ENCODE measurements at places on chromosomes 6 and 20.

GRCh38 chr6:32622545-32623401 is 14.4 kb upstream of the HLA-DQA1 start:
- no peaks in the 10 kb centered on the region for H3K27me3 ChIP-seq
- H3K4me3 ChIP-seq, result peak overlapping the region; percentile 21
- peak; percentile 50 for DNase-seq
- peaks cover 53% of the 10 kb centered on the region for H3K4me1 ChIP-seq

DNA sequence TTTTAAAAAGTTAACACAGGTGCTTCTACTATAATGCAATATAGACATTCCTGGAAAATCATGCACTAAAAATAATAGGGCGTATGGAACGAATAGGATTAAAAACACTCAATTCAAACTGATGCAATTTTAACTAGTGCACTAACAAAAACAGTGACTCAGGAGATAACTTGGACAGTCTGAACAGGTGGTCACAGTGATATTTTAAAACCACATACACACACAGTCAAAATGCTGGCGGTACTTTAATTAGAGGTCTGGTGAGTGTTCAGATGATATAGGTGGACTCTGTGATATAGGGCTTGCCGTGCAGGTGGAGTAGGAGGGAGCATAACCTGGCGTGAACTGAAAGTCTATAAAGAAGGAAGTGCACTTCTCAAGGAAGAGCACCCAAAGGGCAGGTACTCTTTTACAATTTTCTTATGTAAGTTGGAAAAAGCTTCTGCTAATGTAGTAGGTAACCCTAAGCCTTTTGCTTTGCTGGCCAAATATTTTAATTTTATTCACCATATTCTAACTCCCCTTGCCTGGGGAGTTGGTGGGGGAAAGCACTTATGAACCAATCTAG is 41.9 kb upstream of the PLN start:
- H3K4me1 ChIP-seq, result peaks cover 12% of the 10 kb centered on the region
- H3K27me3 ChIP-seq, result no peaks in the 10 kb centered on the region
- DNase-seq, result no peak
- H3K36me3 ChIP-seq, result peaks cover 54% of the 10 kb centered on the region
- no peak overlapping the region for H3K4me3 ChIP-seq

DNA sequence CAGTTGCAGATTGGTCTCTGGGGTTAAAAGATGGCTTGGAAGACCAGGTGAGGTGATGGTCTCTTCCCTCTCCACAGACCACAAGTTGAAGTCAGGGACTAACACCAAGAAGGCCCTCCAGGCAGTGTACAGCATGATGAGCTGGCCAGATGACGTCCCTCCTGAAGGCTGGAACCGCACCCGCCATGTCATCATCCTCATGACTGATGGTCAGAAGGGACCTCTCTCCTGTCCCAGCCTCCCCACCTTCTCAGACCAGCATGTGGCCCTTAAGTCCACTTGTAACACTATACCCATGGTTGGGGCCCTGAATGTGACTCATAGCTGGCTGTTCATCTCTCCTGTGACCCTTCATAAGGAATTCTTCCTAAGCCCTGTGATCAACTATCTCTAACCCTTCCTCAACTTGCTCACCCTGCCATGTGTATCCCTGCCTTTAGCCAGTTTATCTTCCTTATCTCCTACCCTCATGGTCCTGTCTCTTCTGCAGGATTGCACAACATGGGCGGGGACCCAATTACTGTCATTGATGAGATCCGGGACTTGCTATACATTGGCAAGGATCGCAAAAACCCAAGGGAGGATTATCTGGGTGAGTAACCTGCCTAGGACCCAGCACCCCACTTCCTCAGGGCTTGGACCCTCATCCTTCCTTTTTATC is 3.0 kb downstream of the CFB start:
- H3K36me3 ChIP-seq, result peaks cover 34% of the 10 kb centered on the region
- no peak for DNase-seq
- H3K4me3 ChIP-seq, result no peak overlapping the region
- peaks cover 8% of the 10 kb centered on the region for H3K27me3 ChIP-seq

DNA sequence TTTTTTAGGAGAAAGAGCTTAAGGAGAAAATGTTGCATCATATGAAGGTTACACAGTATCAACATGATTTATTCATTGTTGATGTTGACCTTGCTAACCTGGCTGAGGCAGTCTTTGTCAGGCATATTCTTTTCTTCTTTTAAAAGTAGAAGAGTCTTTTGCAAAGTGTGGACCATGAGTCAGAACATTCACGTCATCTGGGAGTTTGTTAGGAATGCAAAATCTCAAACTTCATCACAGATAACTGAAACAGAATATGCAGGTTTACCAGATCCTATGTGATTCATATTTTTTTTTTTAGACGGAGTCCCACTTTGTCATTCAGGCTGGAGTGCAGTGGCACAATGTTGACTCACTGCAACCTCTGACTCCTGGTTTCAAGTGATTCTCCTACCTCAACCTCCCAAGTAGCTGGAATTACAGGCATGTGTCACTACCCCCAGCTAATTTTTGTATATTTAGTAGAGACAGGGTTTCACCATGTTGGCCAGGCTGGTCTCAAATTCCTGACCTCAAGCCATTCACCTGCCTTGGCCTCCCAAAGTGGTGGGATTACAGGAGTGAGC is 530.4 kb upstream of the BTBD3 start:
- no peaks in the 10 kb centered on the region for H3K36me3 ChIP-seq
- no peak for DNase-seq
- no peaks in the 10 kb centered on the region for H3K27me3 ChIP-seq
- no peaks in the 10 kb centered on the region for H3K4me1 ChIP-seq
- no peak overlapping the region for H3K4me3 ChIP-seq

DNA sequence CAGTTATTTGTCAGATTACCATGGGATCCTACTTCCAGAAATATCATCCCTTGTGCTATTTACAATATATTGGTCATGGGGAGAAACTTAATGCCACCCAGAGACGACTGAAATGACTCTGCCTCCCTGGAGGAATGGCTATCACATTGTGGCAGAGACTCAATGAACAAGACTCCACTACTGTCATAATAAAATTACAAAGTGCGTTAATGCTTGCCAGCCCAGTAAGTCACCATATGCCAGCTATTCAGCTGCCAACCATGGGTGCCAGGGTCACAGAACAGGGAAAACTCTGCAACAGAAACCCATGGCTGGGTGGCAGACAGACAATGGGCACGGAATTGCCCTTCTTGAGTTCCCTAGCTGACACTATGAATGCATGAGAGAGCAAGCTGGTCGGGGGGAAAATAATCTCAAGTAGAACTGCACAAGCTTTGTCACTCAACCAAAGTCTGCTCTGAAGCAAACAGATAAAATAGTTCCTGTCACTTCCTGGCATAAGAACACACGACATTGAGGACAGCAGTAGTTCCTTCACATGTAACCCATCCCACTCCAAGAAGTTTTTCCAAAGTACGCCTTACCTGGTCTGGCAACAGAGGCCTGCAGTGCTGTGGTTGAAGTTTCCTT is 32.1 kb downstream of the TP53INP2 start:
- H3K27me3 ChIP-seq, result no peaks in the 10 kb centered on the region
- DNase-seq, result no peak
- no peak overlapping the region for H3K4me3 ChIP-seq
- no peaks in the 10 kb centered on the region for H3K4me1 ChIP-seq
- H3K36me3 ChIP-seq, result peaks cover 60% of the 10 kb centered on the region
- H3K27ac ChIP-seq, result no peak overlapping the region

- H3K4me3 ChIP-seq, result no peak overlapping the region
- no peak for DNase-seq
- H3K27ac ChIP-seq, result no peak overlapping the region
Observed at GRCh38 chr6:87706187-87706966, 4.3 kb upstream of the AKIRIN2 start.

- DNase-seq, result no peak
- no peak overlapping the region for H3K27ac ChIP-seq
- no peaks in the 10 kb centered on the region for H3K36me3 ChIP-seq
- peaks cover 31% of the 10 kb centered on the region for H3K27me3 ChIP-seq
Observed at GRCh38 chr6:106743612-106744011, 114.2 kb downstream of the QRSL1 start.

DNA sequence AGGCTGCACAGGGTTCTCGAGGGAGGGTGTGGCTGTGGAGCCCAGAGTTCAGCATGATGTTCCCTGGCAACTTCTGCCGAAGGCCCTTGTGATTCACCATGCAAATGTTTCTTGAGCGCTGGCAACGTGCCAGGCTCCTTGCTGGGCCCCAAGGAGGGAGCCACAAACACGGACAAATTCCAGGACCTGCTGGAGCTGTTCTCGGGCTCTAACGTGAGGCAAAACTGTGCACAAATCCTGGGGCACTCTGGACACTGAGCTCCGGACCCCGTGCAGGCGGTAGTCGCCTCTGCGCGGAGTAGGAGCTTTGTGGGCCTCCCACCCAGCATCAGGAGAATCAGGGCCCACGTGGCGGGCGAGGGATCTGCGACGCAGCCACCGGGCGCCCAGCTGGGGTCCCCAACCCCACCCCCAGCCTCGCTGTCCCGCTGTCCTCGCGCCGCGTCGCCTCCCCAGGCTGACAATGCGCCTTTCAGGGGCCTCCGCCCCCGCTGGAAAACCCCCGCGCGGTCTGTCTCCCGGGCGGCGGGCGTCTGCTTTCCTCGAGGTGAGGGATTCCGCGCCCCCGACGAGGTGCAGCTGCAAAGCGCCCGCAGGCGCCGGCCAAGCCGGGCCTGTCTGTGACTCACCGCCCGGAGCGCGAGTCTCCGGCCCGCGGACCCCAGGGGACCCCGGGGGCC is 31.7 kb upstream of the SCUBE3 start:
- no peaks in the 10 kb centered on the region for H3K4me1 ChIP-seq
- H3K4me3 ChIP-seq, result no peak overlapping the region
- H3K36me3 ChIP-seq, result no peaks in the 10 kb centered on the region

DNA sequence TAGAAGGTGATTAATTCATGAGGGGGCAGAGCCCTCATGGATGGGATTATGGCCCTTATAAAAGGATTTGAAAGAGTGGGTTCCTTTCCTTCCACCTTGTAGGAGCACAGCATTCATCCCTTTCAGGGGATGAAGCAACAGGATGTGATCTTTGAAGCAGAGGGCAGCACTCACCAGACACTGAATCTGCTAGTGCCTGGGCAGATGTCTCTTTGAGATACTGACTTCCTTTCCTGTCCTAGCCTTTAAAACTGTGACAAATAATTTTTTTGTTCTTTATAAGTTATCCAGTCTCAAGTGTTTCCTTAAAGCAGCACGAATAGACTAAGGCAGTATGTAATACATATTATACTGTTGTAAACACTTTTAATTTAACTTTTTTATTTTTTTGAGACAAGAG is 538.6 kb upstream of the RNF217 start:
- no peaks in the 10 kb centered on the region for H3K27me3 ChIP-seq
- H3K4me1 ChIP-seq, result no peaks in the 10 kb centered on the region
- H3K27ac ChIP-seq, result no peak overlapping the region
- no peaks in the 10 kb centered on the region for H3K36me3 ChIP-seq

DNA sequence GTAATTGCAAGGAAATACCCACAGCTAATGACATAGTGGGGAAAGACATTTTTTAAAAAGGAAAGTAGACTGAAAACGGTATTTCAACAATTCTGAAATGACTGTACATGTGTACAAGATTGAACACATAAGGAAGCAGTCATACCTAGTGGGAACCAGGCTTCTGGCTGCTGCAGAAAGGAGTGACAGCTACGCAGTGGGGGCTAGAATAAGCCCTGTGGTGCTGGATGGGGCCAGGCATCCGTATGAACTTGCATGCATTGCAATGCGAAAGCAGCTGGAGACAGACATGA is 54.9 kb upstream of the GPR31 start:
- H3K36me3 ChIP-seq, result no peaks in the 10 kb centered on the region
- H3K27me3 ChIP-seq, result peaks cover 5% of the 10 kb centered on the region
- peaks cover 1% of the 10 kb centered on the region for H3K4me1 ChIP-seq
- H3K27ac ChIP-seq, result no peak overlapping the region

GRCh38 chr6:170086639-170087420 is 204.0 kb downstream of the DLL1 start:
- peak overlapping the region; percentile 58 for H3K27ac ChIP-seq
- no peak overlapping the region for H3K4me3 ChIP-seq
- H3K27me3 ChIP-seq, result no peaks in the 10 kb centered on the region
- peak; percentile 24 for DNase-seq
- no peaks in the 10 kb centered on the region for H3K36me3 ChIP-seq

- no peak for DNase-seq
- H3K27ac ChIP-seq, result no peak overlapping the region
- H3K27me3 ChIP-seq, result peaks cover 35% of the 10 kb centered on the region
- no peaks in the 10 kb centered on the region for H3K36me3 ChIP-seq
- H3K4me3 ChIP-seq, result no peak overlapping the region
- H3K4me1 ChIP-seq, result no peaks in the 10 kb centered on the region
Observed at GRCh38 chr6:39835821-39836295, 43.7 kb downstream of the DAAM2 start.

DNA sequence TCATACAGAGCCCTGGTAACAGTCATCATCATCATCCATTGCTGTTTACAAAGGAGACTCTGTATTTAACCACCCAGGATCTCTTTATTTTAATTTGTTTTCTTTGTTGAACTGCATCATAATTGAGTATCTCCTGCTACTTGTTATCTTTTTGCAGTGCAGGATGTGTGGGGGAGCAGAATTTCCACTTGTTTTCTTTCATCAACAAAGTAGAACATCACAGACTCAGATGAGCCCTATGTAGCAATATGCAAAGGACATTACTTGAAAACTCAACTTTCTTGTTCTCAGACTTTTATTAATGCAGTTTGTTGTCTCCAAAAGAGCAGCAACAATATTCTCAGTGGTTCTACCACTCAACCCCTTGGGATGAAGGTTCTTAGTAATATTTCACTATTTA is 38.7 kb upstream of the IPCEF1 start:
- H3K36me3 ChIP-seq, result no peaks in the 10 kb centered on the region
- H3K4me3 ChIP-seq, result no peak overlapping the region
- peaks cover 15% of the 10 kb centered on the region for H3K27me3 ChIP-seq
- no peak for DNase-seq
- peaks cover 3% of the 10 kb centered on the region for H3K4me1 ChIP-seq

GRCh38 chr6:157928428-157928827 is 53.2 kb upstream of the SYNJ2 start:
- peaks cover 3% of the 10 kb centered on the region for H3K4me1 ChIP-seq
- H3K27ac ChIP-seq, result no peak overlapping the region
- H3K27me3 ChIP-seq, result no peaks in the 10 kb centered on the region
